ENCODE measurements at places on chromosomes 6 and 20. TPM values are rescaled to one million over a fixed set of nuclear protein-coding genes. Genes with fewer than 3 reads are reported as not detected.

DNA sequence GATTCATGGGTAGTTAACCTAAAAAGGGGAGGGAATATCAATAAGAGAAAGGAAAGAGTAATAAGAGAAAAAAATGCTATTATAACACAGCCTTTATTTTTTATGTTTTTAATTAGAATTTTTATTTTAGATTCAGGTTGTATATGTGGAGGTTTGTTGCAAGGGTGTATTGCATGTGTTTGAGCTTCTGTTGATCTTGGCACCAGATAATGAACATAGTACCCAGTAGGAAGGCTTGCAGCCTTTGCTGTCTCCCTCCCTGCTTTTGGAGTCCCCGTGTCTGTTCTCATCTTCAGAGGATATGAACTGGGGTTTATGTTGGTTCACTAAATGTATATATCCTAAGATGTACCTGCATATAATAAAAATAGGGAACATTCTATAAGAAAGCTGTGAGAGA lies 250.0 kb downstream of the UST start:
- no peak for DNase-seq

DNA sequence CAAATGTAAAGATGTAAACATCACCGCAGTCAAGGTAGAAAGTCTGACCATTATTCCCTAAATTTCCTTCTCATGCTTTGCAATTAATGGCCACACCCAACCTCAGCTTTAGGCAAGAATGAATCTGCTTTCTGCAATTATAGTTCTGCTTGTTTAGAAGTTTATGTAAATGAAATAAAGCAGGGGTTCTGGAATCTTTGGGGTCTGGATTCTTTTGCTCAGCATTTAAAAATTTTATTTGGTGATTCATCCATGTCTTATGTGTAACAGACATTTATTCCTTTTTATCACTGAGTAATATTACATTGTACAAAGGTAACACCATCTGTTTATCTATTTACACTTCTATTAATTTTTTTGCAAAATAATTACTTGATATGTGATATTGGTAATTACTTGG lies 613.6 kb downstream of the UTRN start:
- no peak for DNase-seq

GRCh38 chr20:31673943-31674463 lies 36.3 kb downstream of the COX4I2 start:
- no peak for DNase-seq

DNA sequence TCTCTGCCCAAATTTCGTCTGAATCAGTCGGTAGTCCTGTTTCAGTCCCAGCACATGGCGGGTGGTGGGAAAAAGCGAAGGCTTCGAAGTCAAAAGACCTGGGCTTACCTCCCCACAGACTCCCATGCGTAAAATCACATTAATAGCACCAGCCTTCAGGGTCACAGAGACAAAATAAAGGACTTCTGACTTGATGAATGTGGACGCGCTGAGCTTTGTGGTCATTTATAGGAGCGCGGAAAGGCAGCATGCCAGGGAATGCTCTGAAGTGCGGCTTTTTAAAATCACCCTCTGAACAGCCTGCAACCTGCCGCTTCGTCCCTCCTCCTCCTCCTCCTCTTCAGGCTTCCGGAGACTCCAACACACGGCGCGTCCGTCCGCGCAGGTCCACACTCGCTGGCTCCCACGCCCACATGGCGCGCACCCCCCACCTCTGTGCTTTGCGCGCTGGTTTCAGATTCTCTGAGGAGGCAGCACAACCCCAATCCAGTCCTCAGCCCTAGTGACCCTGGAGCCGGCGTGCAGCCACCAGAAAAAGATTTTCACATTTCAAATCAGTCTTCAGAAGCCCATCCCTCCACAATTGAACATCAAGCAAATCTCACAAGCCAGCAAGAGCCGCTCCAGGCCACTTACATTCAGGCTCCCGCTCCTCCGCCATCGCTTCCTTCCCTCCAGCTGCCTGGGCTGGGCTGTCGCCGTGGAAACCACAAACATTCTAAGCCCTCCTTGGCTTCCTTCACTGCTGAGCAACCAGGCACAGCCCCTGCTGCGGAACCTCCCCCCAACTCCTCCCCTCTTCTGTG lies at the start of gene C6orf118:
C6orf118 (minus strand) TSS at position 680 of the 806 bp plus-strand sequence; CDS start at position 661, 19 bp downstream.
- peak; percentile 84 for DNase-seq

CBLN4 gene
- 3.2 TPM for polyA plus RNA-seq

TMC2 gene
- polyA plus RNA-seq: 0.25 TPM

GRCh38 chr6:103798166-103798565 lies 1061.6 kb downstream of the HACE1 start:
- DNase-seq: no peak

CRNKL1 gene
- 43.8 TPM for polyA plus RNA-seq

GRCh38 chr6:159445351-159445750 lies 247.7 kb downstream of the SOD2 start:
- no peak for DNase-seq

DNA sequence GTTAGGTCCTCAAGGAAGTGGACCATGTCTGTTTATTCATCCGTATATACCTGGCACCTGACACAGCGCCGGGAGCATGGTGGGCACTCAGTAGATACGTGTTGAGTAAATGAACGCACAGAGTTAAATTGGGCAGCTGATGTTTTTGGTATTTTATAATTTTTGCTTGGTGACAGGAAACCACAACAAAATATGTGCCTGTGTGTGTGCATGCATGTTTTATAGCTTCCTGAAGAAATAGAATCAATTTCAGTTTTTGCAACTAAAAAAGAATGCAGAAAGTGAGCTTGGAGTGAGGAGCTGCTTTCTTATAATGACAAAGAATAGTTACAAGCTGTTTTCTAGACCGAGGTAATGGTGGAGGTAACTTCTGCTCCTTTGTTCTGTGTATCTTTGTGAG lies 91.4 kb downstream of the PLCB4 start:
- DNase-seq: no peak

SMIM13 gene
- polyA plus RNA-seq: 20.8 TPM

DNA sequence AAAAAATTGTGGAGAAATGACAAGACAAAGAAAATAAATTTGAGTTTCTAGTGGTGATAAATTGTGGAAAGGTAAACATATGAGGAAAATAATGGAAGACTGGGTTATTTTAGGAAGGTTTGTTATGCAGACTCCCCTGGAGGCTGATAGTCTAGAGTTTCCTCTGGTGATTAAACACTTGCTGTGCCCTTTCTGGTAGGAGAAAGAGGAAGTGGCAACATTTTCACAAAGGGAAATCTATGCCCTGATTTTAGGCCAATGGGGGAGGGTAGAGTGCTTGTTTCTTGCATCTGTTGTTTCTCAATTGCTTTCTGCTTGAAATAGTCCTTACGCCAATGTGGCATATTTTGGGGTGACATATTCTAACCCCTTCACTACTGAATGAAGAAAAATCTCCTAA lies 129.1 kb upstream of the DOK5 start:
- DNase-seq: no peak

- DNase-seq: no peak
Observed at GRCh38 chr6:107305391-107305790, 154.0 kb downstream of the PDSS2 start.

CYP21A2 gene
- 0.99 TPM for polyA plus RNA-seq

SYCP2 gene
- 7.5 TPM for polyA plus RNA-seq

- DNase-seq: no peak
Observed at GRCh38 chr6:140388192-140388802, 1013.8 kb upstream of the CITED2 start.

GRCh38 chr20:57680934-57681914 lies 28.6 kb downstream of the PMEPA1 start:
- DNase-seq: no peak

GRCh38 chr20:17712708-17713107 lies 12.9 kb downstream of the BANF2 start:
- no peak for DNase-seq

SLC16A10 gene
- polyA plus RNA-seq: 27.1 TPM

DNA sequence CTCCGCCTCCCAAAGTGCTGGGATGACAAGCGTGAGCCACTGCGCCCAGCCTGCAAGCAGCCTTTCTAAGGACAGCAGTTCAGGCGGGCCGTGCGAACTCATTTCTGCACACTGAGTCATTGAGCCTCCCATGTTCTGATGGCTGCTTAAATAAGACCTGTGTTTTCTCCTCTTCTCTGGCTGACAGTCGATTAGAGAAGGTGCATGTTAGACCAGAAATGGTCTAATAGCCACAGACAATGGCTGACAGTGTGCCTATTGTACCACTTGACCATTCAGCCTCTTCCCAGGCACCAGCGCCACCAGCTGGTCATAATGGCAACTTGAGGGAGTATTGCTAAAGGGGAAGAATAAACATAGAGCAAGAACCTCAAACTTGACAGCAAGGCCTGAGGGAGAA lies 6.2 kb downstream of the CST11 start:
- no peak for DNase-seq

DNA sequence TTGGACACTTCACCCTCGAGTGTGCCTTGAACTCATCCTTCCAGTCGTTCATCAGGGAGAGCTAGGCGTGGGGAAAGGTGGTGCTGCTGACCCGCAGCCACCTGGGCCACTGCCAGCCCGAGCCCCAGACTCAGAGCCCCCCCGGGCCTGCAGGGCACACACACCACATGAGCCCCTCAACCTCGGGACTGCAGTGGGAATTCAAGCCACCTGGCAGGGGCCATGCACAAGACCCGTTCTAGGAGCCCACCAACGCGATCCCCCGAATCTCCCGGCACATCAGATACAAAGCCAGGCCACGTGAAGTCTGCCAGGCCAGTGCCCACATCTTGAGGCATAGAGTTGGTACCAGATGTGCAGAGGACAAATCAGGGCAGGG lies 2.8 kb downstream of the ZNF512B start:
- no peak for DNase-seq

TFAP2A gene
- polyA plus RNA-seq: 41.9 TPM

MUC21 gene
- not detected for polyA plus RNA-seq

- no peak for DNase-seq
Observed at GRCh38 chr6:73962884-73963283, 266.9 kb downstream of the CD109 start.

DNA sequence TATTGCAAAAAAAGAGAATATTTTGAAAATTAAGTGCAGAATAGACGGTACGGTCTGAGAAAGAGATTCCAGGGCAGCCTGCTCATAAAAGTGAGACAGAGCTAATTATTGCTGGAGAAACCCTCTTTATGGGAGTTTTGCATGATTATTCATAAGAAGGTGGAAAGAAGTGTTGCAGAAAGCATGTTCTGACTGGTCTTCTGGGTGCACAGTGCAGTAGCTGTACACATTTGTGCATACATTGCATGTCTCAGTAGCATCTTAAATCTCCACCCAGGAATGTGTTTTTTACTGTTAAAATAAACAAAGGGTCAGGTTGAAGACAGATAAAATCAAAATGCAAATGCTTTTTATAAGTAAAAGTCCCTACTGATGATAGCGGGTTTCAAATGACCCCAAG lies 1813.6 kb upstream of the DEFB115 start:
- no peak for DNase-seq

GRCh38 chr6:113924312-113924723 lies 46.6 kb downstream of the HDAC2 start:
- DNase-seq: no peak

GRCh38 chr20:49104365-49104648 lies 58.2 kb downstream of the CSE1L start:
- no peak for DNase-seq

TGM3 gene
- polyA plus RNA-seq: 1.0 TPM

GRCh38 chr6:51608383-51608782 lies 479.0 kb downstream of the PKHD1 start:
- DNase-seq: no peak

GRCh38 chr20:62054451-62054953 lies 11.2 kb downstream of the TAF4 start:
- DNase-seq: no peak

BPIFB4 gene
- polyA plus RNA-seq: not detected

DNA sequence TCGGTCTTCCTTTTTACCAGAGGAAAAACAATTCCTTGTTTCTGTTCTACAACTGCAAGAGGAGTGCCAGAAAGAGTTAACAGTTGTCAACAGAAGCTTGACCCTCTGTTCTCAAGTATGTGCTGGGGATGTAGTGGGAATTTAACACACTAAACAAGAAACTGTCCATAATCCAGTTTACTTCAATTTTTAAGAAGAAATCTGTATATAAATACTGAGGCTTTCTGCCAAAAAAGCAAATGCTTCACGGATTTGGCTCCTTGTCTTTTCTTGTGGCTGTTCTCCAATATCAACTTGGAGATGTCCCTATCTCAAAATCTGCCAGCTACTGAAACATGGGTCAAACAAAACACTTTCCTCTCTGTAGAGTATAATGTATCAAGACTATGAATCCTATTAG lies 26.8 kb downstream of the REV3L start:
- no peak for DNase-seq

DNA sequence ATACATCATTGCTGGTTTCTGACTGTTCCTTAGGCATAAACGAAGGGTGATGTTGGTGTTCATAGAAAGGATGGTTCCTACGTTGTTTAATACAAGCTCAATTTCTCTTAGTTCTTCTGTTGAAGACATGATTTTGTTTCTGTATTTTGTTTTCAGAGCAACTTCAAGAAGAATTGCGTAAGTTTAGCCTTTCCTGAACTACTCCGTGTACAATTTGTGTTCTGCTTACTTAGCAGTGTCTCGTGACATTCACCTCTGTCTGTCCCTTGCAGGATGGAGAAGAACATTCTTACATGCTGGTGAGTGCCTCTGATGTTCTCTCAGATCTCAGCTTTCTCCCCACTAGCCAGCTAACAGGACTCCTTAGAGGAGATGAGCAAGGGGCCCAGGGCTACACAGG lies 7.6 kb downstream of the BTN2A2 start:
- DNase-seq: no peak

DNA sequence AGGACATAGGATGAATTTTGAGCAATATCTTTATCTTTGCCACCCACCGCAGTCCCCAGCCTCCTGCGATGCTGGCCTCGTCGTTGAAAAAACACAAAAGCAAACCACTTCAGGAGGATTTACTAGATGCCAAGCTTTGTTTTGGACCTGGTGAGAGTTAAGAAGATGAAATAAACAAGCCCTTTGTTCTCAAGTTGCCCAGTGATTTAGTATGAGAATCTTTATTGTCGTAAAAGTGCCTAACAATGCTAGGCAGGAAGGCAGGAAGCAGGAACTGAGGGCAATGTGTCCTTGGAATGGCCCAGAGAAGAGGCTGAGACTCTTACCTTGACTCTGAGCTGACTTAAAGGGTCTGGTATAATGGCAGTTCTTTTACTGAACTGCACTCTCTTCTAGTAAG lies 116.0 kb downstream of the TRMT11 start:
- no peak for DNase-seq

GNMT gene
- 1.1 TPM for polyA plus RNA-seq

- no peak for DNase-seq
Observed at GRCh38 chr6:108771421-108771820, 76.8 kb upstream of the ARMC2 start.

MRPS10 gene
- polyA plus RNA-seq: 30.3 TPM

DNA sequence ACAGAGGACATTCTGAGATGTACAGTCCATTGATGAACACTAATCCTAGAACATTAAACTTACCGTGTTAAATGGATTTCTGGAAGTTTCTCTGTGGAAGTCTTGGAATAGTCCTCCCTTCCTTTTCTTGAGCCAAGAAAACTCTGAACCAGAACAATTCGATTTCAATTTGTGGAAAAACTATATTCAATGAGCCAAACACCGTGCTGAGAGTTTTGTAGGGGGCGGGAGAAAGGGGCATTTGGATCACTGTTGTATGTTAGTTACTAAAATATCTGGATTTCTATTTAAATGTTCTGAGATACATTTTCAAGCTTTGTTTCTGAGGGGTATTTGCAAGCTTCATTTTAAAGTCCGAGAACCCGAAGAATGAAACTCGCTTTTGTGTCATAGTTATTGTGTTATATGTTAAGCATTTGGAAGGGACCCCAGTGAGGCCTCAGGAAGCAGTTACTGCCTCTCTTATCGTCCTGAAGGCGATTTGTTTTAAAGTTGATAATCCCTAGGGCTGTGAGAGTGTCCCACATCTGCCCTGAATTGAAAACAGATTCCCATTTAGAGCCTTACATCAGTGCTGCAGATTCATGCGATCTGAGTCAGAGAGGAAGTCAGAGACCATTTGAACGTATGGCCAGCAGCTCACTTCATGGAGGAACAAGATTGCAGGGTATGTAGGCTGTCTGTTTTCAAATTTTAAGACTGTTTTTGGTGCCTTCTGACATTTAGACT lies 70.8 kb upstream of the SASH1 start:
- DNase-seq: no peak

Data from right renal pelvis (tissue), 4 donors.